ENCODE measurements at places on chromosomes 4 and X.

GRCh38 chrX:153953342-153953830 lies 8.9 kb upstream of the RENBP start:
- peak; percentile 58 for DNase-seq

- no peak for DNase-seq
Observed at GRCh38 chr4:144371485-144371884, 231.0 kb upstream of the GYPA start.

DNA sequence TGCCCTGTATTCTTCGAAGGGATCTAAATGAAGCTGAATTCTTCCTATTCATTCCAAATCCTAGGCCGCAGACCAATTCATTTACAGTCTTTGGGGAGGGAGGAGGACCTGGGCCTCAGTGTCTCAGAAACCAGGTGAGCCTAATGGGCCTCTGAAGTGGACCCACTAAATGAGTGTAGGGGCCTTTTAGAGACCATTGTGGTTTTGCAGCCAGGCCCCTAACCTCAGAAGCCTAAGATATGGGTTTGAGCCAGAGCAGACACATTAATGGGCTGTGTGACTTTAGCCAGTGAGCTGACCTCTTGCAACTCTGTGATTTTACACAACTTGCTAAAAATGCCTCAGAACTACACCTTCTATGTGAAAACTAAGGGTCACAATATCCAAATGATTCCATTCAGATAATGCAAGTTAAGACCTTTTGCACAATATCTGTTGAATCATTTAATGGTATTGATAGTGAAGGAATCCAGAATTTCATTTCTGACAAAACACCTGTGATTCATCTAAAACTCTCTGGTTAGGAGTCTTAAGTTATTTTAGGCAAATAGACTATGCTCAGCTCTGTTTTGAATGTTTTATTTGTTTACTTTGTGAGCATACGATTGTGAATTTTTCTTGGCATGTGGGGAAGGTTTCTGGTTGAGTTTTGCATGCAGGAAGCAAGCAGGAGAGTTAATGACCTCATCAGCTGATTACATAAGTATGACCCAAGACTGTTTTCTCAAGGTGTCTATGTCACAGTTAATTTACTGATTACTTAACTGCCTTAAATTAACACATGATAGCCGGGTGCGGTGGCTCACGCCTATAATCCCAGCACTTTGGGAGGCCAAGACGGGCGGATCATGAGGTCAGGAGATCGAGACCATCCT lies 75.0 kb downstream of the EVC start:
- no peak for DNase-seq

GRCh38 chr4:55033296-55033695 lies 92.1 kb downstream of the KDR start:
- DNase-seq: no peak

- DNase-seq: no peak
Observed at GRCh38 chr4:173526027-173526482, 4.0 kb downstream of the HAND2 start.

- no peak for DNase-seq
Observed at GRCh38 chr4:113908829-113909228, 70.6 kb downstream of the ARSJ start.

GRCh38 chrX:55754861-55755294 lies 37.3 kb downstream of the RRAGB start:
- no peak for DNase-seq

GRCh38 chr4:172073590-172073989 lies 260.4 kb downstream of the GALNTL6 start:
- DNase-seq: no peak

DNA sequence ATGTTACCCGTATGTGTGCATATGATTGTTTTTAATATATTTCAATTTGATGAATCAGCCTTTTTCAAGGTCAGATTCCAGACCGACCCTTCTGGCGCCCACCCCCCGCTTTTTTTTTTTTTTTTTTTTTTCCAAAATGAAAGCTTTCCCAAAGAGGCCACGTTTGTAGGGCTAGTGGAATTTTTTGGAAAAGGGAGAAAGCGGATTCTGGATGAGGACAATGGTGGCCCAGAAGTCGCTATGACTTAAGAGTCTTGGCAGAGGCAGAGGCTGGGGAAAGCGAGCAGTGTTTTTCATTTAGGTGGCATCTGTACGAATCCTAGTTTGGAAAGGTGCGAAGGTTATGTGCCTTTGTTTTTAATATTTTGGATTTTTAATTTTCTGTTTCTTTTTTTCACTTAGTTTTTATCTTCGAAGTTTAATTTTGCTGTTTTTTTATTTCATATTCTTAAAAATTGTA lies 14.6 kb downstream of the NDUFB11 start:
- DNase-seq: no peak

DNA sequence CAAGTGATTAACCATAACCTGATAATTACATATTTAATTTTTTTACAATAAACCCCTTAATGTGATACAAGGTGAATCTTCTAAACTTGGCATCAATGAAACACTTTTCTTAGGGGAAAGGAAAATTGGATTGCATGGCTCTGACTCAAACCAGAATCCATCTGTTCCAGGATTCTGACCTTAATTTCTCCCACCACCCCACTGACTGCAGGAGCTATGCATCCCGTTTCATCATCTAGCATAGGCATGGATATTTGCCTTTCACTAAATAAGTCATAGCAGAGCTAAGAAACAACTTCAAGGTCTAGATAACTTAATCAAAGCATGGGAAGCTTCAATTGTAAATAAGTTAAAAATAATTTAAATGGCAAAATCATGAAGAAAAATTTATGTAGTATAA lies 156.3 kb downstream of the BTC start:
- no peak for DNase-seq

GRCh38 chrX:2584251-2585157 lies 83.7 kb upstream of the DHRSX start:
- no peak for DNase-seq

DNA sequence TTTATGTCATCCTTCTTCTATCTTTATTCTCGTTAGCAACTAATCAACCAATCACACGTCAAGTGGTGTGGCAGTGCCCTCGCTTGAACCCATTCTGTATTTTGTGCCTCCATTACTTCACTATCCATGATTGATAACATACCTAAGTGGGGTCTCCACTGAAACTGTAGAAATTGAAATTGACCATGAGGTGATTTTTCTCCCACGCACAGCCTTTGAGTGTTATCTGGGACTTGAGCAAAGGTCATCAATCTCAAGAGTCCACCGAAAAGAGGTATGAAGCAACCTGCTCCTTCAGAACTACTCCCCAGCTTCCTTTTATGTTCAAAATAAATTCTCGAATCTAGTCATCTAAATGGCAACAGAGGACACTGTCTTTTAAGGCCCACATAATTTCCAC lies 111.1 kb downstream of the SCD5 start:
- no peak for DNase-seq

- DNase-seq: no peak
Observed at GRCh38 chr4:108094131-108094530, 74.6 kb downstream of the LEF1 start.

GRCh38 chrX:64204252-64204651 lies 1.3 kb downstream of the AMER1 start:
- no peak for DNase-seq

DNA sequence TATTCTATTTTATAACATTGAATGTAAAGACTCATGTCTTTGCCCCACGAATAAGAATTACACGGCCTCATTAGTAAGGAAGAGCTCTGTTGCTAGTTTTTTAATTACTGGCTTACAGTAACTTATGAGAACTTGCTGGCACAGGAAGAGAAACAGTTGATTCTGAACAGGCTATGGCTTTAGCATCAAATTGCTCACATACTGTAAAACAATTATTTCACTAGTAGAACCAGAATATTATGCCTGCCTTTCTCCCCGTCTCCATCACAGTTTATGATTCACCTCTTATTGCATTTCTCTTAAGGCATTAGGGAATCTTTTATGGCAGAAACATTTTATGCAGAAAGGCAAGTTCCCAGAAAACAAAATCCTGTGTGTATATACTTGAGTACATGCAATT lies 126.1 kb downstream of the SPRY1 start:
- DNase-seq: no peak

DNA sequence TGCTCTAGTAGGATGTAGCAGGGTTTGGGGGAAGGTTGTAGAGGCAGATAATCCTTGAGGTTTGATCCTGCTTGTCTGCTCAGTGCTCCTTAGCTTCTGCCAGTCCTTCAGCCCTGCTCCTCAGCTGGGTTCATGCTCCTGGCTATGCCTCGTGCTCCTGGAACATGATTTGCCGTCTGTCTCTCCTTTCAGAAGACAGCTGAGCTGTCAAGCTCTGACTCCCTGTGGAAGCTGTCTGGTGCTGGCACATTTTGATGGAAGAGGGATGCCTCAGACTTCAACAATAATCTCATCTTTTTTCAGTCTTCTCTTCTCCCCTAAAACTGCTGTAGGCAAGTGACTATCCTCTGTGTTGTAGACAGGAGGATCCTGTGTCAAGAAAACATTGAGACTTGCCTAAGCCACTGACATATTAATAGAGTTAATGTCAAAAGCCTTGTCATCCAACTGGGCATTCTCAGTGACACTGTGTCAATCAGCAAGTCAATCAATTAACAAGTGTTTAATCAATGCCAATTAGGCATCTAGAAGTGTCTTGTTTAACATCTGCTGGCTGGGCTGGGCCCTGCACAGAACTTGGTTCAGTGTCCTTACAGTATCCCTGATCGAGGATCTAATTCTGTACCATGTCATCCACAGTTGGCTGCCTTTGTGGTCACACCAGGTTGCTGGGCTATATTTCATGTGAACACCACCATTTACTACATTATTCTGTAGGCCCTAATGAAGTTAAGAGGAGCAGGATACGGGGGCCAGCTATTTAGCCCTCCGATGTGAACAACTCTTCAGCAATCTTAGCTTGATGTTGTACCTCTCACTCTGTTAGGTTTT lies 96.7 kb downstream of the SYNPO2 start:
- no peak for DNase-seq

- DNase-seq: no peak
Observed at GRCh38 chr4:181952478-181952877, 290.7 kb upstream of the TENM3 start.

GRCh38 chr4:87978681-87979080 lies 3.2 kb downstream of the SPP1 start:
- DNase-seq: no peak

- no peak for DNase-seq
Observed at GRCh38 chr4:69799337-69799736, 38.9 kb upstream of the SULT1B1 start.

DNA sequence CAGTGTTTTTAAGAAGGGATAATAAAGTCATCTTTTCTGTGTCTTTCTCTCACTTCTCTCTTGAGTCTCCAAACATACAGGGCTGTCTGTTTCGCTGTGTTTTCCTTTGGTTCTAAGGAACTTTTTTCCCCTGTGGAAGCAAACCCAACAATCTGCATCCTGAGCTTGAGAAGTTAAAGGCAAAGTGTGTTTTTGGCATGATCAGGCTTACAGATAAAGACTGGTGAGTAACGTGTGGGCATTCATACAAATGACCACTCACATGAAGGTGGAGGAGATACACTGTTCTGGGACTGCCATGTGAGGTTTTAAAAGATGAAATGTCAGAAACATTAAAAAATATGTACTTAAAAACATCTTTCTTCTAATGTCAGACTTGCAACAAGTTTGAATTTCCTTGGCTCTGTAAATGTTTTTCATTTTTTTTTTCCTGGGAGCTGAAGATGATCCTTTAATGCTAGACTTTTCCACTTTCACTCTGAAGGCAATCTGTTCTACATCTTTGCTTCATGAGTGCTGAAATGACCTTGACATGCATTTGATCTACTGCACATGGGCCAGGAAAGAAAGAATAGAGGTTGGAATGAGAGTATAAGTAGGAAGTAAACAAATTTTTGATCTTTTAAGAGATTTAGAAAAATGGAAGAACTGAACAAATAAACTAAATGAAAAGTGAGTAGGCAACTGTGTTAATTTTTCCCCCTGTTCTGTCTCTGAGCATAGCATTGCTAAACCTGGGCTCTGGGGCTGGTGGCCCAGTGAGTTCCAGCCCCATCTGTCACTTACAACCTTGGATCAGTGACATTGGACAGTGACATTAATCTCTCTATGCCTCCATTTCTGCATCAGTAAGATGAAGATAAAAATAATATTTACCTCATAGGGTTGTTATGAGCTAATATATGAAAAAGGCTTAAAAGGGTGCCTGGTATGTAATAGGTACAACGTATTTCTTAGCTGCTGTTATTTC lies 151.1 kb upstream of the TBC1D9 start:
- no peak for DNase-seq

- DNase-seq: peak; percentile 5
Observed at GRCh38 chrX:14032406-14032805, 2.7 kb upstream of the GEMIN8 start.

GRCh38 chrX:72031634-72032033 lies 100.1 kb downstream of the RTL5 start:
- DNase-seq: no peak

- DNase-seq: no peak
Observed at GRCh38 chrX:101377547-101377946, 8.4 kb downstream of the BTK start.

DNA sequence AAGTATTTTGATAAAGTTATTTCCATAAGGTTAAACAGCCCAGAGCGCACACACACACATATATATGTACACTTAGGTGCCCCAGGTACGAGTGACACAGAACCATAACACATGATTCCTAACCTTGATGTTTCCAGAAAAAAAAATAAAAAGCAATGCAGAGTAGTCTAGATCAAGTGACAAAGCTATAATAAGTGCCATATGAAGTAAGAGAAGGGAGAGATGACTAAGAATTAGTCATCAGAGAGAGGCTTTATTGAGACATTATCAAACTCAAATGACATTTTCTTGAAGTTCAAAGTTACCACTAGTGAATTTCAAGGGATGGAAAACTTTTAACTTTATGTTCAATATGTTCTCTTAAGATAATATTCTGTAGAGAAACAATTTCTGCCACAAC lies 215.0 kb downstream of the HTR2C start:
- no peak for DNase-seq

- no peak for DNase-seq
Observed at GRCh38 chr4:53674903-53675302, 83.6 kb upstream of the LNX1 start.

DNA sequence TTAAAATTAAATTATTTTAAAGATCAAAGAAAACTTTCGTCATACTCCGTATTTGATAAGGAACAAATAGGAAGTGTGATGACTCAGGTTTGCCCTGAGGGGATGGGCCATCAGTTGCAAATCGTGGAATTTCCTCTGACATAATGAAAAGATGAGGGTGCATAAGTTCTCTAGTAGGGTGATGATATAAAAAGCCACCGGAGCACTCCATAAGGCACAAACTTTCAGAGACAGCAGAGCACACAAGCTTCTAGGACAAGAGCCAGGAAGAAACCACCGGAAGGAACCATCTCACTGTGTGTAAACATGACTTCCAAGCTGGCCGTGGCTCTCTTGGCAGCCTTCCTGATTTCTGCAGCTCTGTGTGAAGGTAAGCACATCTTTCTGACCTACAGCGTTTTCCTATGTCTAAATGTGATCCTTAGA lies at the start of gene CXCL8:
CXCL8 (plus strand) TSS at position 217 of the 426 bp plus-strand sequence; CDS start at position 307, 90 bp downstream.
- no peak for DNase-seq

DNA sequence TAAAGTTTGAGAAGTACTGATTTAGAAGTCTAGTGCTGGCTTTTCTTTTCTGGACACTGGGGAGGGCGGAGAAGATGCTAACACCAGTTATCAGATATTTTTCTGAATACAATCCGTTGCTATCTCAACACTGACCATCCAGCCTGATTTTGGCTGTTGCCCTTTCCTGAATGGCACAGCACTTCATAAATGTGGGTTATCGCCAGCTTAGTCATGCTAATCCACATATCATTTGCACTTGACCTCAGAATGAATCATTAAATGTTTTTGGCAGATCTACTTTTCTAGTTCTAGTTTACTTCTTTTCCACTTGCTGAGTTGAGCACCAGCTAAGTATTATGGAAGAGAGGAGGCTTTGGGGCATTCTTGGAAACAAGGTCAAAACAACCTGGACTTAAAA lies 60.8 kb upstream of the ESX1 start:
- DNase-seq: no peak

All from stimulated activated CD8-positive, alpha-beta memory T cell treated with anti-CD3 and anti-CD28 coated beads, Interleukin-4, amount 100 ng/mL, for 4 hours (primary cell).